Brain pericyte (primary cell): ENCODE measurements at places on chromosomes 6 and 20.

- no peak for DNase-seq
These were observed 639 bp upstream of the LBP start for GRCh38 chr20:38345643-38346042.

GRCh38 chr6:2857580-2858337 lies 16.1 kb upstream of the SERPINB1 start:
- DNase-seq = peak; percentile 43

GRCh38 chr20:31720486-31721407 lies 1.9 kb downstream of the BCL2L1 start:
- DNase-seq = no peak

DNA sequence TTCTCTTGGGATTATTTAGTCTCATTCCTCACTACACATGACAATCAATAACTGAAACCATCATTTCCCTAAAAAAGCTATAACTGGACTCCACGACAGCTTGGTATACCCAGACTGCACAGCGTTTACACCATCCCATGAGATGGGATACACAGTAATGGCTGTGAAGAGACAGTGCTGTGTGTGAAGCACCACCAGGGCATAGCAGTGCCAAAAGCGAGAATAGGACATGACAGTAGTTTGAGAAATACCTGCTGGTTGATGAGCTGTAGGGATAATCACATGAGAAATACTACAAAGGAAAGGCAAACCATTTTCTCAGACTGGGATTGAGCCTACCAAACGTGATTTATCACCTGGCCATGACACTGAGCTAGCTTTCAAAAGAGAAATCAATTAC lies 22.4 kb upstream of the LYRM2 start:
- DNase-seq = no peak

DNA sequence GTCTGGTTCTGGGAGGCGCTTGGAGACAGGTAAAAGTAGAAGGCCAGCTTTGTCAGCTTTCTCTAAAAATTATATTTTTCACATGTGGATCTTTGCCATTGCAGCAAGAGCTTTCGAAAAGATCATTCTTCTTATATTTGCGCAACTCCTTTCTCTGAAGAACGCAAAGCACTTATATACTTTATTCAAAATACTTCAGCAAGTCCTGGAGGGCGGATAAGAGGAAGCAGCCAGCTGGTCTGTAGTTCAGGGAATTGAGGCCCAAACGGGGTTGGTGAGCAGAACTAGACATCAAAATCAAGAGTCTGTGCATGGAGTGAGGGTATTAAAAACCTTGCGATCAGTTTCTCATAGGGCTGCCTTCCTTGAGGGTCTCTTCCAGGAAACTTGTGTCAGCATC lies 182.3 kb downstream of the DTNBP1 start:
- no peak for DNase-seq

DNA sequence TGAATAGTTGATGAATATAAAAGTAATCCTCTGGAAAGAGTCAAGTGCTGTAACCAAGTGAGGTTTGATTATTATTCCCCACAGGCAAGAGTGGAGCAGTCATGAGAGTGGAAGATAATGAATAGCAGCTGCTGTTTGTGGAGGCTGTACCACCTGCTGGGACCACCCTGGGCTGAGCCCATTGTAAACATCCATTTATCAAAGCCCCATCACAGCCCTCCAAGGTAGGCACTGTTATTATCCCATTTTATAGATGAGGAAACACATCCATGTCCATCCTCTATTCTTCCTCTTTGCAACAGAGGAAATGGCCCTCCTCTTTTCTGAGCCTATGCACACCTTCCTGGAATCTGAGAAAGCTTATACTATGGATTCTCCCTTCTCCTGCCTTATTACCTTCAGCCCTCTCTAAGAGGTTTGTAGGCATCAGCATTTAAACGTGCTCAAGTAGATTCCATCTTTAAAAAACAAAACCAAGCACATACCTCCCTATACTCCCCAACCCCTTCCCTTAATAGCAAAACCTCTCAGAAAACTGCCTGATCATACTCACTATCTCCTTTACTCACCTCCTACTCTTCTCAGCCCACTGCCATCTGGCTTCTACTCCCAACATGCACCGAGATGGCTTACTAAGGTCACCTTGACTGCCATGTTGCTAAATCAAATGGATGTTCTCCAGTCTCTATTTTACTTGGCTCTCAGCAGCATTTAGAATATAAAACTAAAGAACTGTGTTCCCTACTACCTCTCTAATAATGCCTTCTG lies 37.1 kb downstream of the CDH22 start:
- DNase-seq = no peak

DNA sequence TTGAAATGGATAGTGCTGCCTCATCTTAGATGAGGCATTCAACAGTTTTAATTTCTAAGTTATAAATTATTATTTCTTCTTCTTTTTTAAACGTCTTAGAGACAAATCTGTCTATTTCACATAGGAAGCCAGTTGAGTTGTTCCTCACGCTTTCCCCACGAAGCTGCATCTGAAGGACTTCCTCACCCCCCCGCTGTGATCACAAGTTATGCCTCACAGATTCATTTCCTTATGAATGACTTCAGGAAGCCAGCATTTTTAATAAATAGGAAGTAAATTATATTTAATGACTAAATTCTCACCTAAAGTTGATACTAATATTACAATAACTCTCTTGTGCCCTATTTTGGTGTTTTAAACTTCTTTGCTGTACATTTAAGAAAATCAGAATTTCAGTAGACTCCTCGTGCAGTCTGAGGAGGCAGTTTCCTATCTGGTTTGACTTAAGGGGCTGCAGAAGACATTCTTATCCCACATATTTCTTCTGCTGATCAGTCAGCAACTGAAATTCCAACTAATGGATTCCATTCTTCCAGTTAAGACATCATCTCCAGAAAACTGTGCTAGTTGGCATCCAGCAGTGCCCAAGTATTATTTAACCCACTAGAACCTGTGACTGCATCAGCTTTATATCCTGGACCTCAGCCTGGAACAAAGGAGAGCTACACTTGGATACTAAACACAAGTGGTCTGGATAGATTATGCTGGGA lies 182.7 kb upstream of the CCN2 start:
- no peak for DNase-seq

GRCh38 chr6:3650076-3650958 lies 101.2 kb downstream of the PXDC1 start:
- no peak for DNase-seq

GRCh38 chr6:13447949-13448724 lies 39.3 kb downstream of the GFOD1 start:
- no peak for DNase-seq

DNA sequence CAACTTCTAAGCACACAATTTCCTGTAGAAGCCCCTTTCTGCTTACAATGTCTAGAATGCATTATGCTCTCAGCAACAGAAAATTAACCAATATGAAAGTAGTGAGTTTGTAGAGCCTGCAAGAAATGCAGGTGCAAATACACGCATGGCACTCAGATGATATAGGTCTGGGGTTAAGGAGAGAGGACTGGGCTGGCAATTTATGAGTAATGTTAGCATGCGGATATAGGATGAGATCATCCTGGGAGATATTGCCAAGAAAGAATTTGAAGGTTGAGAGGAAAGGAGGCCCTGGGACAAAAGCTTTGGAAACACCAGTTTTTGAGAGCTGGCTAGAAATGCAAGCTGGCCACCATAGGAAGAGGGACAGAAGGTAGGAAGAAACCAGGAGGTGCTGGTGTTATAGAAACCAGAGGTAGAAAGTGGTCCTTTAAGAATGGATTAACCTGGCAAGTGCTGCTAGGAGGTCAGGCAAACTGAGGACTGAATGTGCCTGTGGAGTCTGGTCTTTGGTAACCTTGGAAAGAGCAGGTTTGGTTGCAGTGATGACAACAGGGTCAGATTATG lies 183.2 kb upstream of the MYLIP start:
- DNase-seq = no peak

- no peak for DNase-seq
These were observed 26.2 kb upstream of the KCNK16 start for GRCh38 chr6:39348740-39349139.
